ENCODE measurements at places on chromosomes 13 and 19. TPM values are rescaled to one million over a fixed set of nuclear protein-coding genes. Genes with fewer than 3 reads are reported as not detected.

GRCh38 chr13:110312339-110313031 is 5.4 kb downstream of the COL4A2 start:
- no peaks in the 10 kb centered on the region for H3K36me3 ChIP-seq
- H3K27me3 ChIP-seq, result no peaks in the 10 kb centered on the region
- DNase-seq, result no peak
- H3K27ac ChIP-seq, result peak overlapping the region; percentile 98

DNA sequence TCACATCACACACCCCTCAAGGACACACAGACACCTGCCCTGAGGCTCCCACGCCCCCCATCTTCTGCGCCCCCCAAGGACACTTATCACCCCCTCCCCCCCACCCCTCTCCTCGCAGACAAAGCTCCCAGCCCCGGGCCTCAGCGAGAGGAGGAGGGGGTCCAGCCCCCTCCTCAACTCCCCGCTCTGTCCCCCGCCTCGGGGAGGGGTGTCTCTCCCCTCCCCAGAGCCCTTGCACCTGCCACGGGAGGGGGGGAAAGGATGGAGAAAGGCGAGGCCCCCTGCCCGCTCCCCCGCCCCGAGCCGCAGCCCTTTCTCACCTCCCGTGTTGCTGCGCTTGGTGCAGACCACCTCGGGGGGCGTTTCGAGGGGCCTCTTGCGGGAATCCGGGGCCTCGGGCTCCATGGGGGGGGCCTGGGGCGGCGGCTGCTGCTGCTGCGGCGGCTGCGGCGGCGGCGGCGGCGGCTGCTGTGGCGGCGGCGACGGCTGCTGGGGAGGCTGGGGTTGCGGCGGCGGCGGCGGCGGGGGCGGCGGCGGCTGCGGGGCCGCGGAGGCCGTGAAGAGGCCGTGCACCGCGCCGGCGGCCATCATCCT is 621 bp downstream of the NOVA2 start:
- peaks cover 28% of the 10 kb centered on the region for H3K4me1 ChIP-seq
- DNase-seq, result no peak
- H3K4me3 ChIP-seq, result peak overlapping the region; percentile 67
- H3K27ac ChIP-seq, result peak overlapping the region; percentile 86
- peaks cover 20% of the 10 kb centered on the region for H3K27me3 ChIP-seq

DNA sequence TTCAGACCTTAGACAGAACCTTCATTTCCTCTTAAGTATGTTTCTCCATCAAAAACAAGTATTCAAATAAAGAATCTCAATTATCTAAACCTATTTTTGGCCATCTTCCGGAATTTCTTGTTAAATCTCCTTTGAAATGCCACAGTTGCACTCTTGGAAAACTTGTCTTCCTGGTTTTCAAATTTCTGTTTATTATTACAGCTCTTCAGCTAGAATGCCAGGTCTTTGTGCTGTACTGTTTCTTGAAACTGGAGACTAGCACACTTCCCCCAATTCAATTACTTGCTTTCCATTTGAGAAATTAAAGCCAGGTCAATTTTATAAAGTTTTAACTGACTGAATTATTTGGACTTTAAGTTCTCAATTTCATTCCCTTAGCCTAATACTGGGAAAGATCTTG is 10.2 kb downstream of the KCNRG start:
- peaks cover 4% of the 10 kb centered on the region for H3K4me1 ChIP-seq
- no peak overlapping the region for H3K4me3 ChIP-seq
- no peak for DNase-seq
- H3K27me3 ChIP-seq, result no peaks in the 10 kb centered on the region

- no peaks in the 10 kb centered on the region for H3K4me1 ChIP-seq
- H3K27me3 ChIP-seq, result no peaks in the 10 kb centered on the region
- no peak for DNase-seq
- H3K27ac ChIP-seq, result no peak overlapping the region
- H3K4me3 ChIP-seq, result no peak overlapping the region
- H3K36me3 ChIP-seq, result no peaks in the 10 kb centered on the region
Observed at GRCh38 chr13:47372751-47373150, 475.9 kb upstream of the HTR2A start.

DNA sequence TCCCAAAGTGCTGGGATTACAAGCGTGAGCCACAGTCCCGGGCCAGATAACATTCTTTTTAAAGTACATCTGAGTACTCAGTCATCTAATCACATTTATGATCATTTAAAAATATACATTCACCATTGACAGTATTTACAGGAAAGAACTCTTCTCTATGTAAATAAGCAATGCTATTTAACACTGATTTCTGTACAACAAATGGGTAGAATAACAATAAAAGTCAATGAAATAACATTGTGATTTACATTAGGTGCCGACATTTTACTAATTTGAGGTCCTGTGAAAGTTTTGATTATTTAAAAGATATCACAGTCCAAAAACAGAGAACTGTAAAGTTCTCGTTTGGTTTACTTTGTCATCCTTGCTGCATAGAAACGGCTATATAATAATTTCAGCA is 1763.7 kb downstream of the SLITRK1 start:
- H3K36me3 ChIP-seq, result no peaks in the 10 kb centered on the region
- no peak overlapping the region for H3K27ac ChIP-seq
- no peaks in the 10 kb centered on the region for H3K4me1 ChIP-seq
- no peak overlapping the region for H3K4me3 ChIP-seq
- no peak for DNase-seq
- no peaks in the 10 kb centered on the region for H3K27me3 ChIP-seq

DNA sequence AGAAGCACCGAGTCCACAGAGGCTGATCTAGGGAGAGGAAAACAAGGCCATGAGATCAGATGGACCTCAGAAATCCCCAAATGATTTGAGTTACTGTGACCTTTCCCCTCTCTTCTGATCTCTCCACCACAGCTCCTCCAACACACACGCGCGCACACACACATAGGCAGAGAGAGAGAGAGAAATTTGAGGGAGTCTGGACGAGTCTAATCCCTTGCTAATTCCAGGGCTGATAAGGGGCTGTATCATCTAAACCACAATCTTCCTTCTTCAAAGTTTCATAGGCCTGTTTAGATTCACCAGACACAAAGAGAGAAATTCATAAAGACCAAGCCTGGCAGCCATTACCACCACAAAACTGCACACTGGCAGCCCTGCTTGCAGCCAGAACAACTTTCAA is 8.6 kb downstream of the ZFP82 start:
- no peaks in the 10 kb centered on the region for H3K27me3 ChIP-seq
- H3K4me1 ChIP-seq, result no peaks in the 10 kb centered on the region
- H3K27ac ChIP-seq, result no peak overlapping the region
- H3K36me3 ChIP-seq, result peaks cover 27% of the 10 kb centered on the region

GRCh38 chr19:35774274-35775045 is 904 bp upstream of the ARHGAP33 start:
- no peak for DNase-seq
- no peaks in the 10 kb centered on the region for H3K27me3 ChIP-seq
- peaks cover 13% of the 10 kb centered on the region for H3K36me3 ChIP-seq
- no peak overlapping the region for H3K27ac ChIP-seq

GRCh38 chr13:91988331-91988730 is 589.9 kb downstream of the GPC5 start:
- no peak overlapping the region for H3K4me3 ChIP-seq
- no peaks in the 10 kb centered on the region for H3K36me3 ChIP-seq
- no peak overlapping the region for H3K27ac ChIP-seq
- H3K4me1 ChIP-seq, result no peaks in the 10 kb centered on the region
- H3K27me3 ChIP-seq, result no peaks in the 10 kb centered on the region
- no peak for DNase-seq

GRCh38 chr13:19179916-19180315 is 1.7 kb downstream of the TUBA3C start:
- H3K27ac ChIP-seq, result no peak overlapping the region
- H3K27me3 ChIP-seq, result no peaks in the 10 kb centered on the region
- no peak for DNase-seq
- no peaks in the 10 kb centered on the region for H3K36me3 ChIP-seq
- no peak overlapping the region for H3K4me3 ChIP-seq

DNA sequence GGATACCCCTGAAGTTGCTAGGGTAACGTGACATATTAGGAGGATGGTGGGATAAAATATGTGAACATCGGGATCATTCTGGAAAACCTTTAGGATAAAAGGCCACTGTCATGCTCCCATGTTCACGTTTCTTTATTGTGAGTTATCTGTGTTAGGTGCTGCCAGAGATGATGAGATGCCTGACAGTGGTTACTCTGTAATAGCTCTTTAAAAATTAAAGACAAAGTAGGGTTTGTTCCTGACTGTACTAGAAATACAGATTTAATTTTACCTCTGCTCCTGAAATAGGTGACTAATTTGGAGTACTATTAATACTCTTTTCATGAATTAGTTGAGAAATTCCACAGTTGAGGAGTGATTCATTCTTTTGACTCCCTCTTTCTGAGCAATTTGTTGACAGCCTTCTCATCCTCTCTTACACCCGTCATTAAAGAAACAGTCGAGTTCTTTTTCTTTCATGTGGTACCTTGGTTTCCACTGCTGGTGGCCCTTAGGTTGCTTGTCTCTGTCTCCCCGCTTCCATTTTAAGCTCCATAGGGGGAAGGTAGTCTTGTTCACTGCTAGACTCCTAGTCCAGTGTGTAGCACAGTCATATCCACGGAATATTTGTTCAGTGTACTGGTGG is 28.4 kb downstream of the SAE1 start:
- peaks cover 23% of the 10 kb centered on the region for H3K4me1 ChIP-seq
- no peak for DNase-seq
- peak overlapping the region; percentile 92 for H3K27ac ChIP-seq
- no peak overlapping the region for H3K4me3 ChIP-seq

- no peaks in the 10 kb centered on the region for H3K36me3 ChIP-seq
- no peak overlapping the region for H3K27ac ChIP-seq
- H3K4me1 ChIP-seq, result no peaks in the 10 kb centered on the region
- H3K4me3 ChIP-seq, result no peak overlapping the region
- H3K27me3 ChIP-seq, result no peaks in the 10 kb centered on the region
- DNase-seq, result no peak
Observed at GRCh38 chr13:43669964-43670363, 116.8 kb downstream of the ENOX1 start.

GRCh38 chr19:36771261-36772231 is 1.1 kb downstream of the ZNF850 start:
- H3K36me3 ChIP-seq, result peaks cover 8% of the 10 kb centered on the region
- H3K27me3 ChIP-seq, result no peaks in the 10 kb centered on the region
- DNase-seq, result peak; percentile 87
- H3K4me1 ChIP-seq, result peaks cover 22% of the 10 kb centered on the region
- peak overlapping the region; percentile 44 for H3K4me3 ChIP-seq

GRCh38 chr13:91056746-91057145 is 290.7 kb upstream of the MIR17HG start:
- no peak overlapping the region for H3K4me3 ChIP-seq
- H3K36me3 ChIP-seq, result no peaks in the 10 kb centered on the region
- H3K4me1 ChIP-seq, result no peaks in the 10 kb centered on the region
- DNase-seq, result no peak

GRCh38 chr13:93777504-93777903 is 550.9 kb downstream of the GPC6 start:
- H3K36me3 ChIP-seq, result no peaks in the 10 kb centered on the region
- no peaks in the 10 kb centered on the region for H3K4me1 ChIP-seq
- no peak for DNase-seq
- no peaks in the 10 kb centered on the region for H3K27me3 ChIP-seq
- H3K27ac ChIP-seq, result no peak overlapping the region
- no peak overlapping the region for H3K4me3 ChIP-seq

IZUMO2 gene
- not detected for total RNA-seq

TEX101 gene
- not detected for total RNA-seq

ZFP14 gene
- total RNA-seq, result 3.0 TPM

ZNF329 gene
- 9.0 TPM for total RNA-seq

RABAC1 gene
- 128 TPM for total RNA-seq

USHBP1 gene
- 5.1 TPM for total RNA-seq

AMH gene
- total RNA-seq, result not detected

CEACAM8 gene
- not detected for total RNA-seq

ZNF99 gene
- total RNA-seq, result 0.09 TPM

CLEC17A gene
- not detected for total RNA-seq

All from heart left ventricle (tissue), 16 donors.